Common myeloid progenitor, CD34-positive (primary cell): ENCODE measurements at places on chromosomes 12 and 14.

GRCh38 chr12:98022961-98023360 is 492.4 kb upstream of the TMPO start:
- no peaks in the 10 kb centered on the region for H3K27me3 ChIP-seq
- no peak overlapping the region for H3K27ac ChIP-seq
- no peaks in the 10 kb centered on the region for H3K36me3 ChIP-seq
- no peak overlapping the region for H3K4me3 ChIP-seq
- DNase-seq: no peak

DNA sequence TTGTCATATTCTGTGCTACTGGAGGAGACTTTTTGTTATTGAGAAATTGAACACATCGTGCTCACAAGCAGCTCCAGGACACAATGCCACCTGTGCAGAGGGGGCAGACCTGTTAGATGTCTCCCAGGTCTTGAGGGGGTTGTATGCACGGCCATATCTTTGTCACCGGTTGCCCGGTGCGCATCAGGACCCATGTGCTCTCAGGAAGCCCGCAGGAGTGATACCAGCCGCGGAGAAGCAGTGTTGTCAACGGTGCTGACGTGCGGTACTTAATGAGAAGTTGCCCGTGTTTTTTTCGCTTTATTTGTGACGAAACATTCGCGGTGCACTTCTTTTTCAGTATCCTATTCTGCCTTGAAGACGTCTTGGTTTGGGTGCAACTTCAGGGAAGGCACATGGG is 128.2 kb upstream of the RTL1 start:
- no peak for DNase-seq
- H3K4me1 ChIP-seq: no peaks in the 10 kb centered on the region
- H3K27me3 ChIP-seq: no peaks in the 10 kb centered on the region
- H3K36me3 ChIP-seq: no peaks in the 10 kb centered on the region
- no peak overlapping the region for H3K4me3 ChIP-seq

DNA sequence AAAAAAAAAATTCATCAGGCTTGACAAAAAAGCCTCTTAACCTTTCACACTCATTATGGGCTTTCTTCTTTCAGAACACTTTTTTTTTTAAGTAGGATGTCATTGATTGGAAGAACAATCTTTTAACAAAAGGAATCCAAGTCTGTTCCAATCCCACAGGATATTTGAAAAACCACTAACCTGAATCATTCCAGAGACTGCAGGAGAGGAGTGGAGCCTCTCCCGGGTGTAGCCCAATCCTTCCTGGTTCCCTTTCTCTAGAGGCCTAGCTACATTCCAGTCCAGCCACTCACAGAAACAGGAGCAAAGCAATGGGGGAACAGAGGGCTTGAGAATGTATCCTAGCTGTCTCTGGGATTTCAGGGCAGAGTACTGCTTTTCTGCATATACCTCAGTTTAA is 4.3 kb downstream of the MFAP5 start:
- H3K36me3 ChIP-seq: no peaks in the 10 kb centered on the region
- no peak overlapping the region for H3K27ac ChIP-seq
- H3K27me3 ChIP-seq: no peaks in the 10 kb centered on the region
- H3K4me3 ChIP-seq: no peak overlapping the region
- DNase-seq: no peak

GRCh38 chr12:63876980-63877379 is 32.5 kb downstream of the SRGAP1 start:
- H3K36me3 ChIP-seq: no peaks in the 10 kb centered on the region
- no peaks in the 10 kb centered on the region for H3K27me3 ChIP-seq

DNA sequence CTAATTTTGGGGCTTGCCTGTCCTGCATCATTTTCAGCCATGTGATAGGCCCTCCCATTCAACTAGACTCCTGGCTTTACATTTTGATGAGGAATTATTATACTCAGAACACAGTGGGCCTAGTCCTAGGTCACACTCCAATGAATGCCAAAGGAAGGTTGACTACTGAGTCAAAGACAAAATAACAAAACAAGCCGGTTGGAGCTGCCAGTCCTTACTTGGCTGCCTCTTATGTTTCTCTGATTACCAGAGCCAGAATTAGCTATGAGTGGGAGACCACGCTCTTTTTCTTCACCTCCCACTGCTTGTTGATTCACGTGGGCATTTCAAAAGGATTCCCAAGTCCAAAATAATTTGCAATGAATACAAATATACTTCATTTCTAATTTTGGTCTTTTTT is 78.1 kb upstream of the USP44 start:
- no peaks in the 10 kb centered on the region for H3K27me3 ChIP-seq
- H3K4me1 ChIP-seq: no peaks in the 10 kb centered on the region
- no peak overlapping the region for H3K27ac ChIP-seq
- DNase-seq: no peak

GRCh38 chr12:106135075-106135474 is 3.7 kb downstream of the NUAK1 start:
- peaks cover 74% of the 10 kb centered on the region for H3K27me3 ChIP-seq
- no peaks in the 10 kb centered on the region for H3K36me3 ChIP-seq
- no peak overlapping the region for H3K27ac ChIP-seq
- H3K4me3 ChIP-seq: no peak overlapping the region
- DNase-seq: no peak

- no peak overlapping the region for H3K4me3 ChIP-seq
- H3K27ac ChIP-seq: no peak overlapping the region
- no peaks in the 10 kb centered on the region for H3K27me3 ChIP-seq
- no peaks in the 10 kb centered on the region for H3K36me3 ChIP-seq
Measured at GRCh38 chr12:19434538-19434937, 4.8 kb upstream of the AEBP2 start.

DNA sequence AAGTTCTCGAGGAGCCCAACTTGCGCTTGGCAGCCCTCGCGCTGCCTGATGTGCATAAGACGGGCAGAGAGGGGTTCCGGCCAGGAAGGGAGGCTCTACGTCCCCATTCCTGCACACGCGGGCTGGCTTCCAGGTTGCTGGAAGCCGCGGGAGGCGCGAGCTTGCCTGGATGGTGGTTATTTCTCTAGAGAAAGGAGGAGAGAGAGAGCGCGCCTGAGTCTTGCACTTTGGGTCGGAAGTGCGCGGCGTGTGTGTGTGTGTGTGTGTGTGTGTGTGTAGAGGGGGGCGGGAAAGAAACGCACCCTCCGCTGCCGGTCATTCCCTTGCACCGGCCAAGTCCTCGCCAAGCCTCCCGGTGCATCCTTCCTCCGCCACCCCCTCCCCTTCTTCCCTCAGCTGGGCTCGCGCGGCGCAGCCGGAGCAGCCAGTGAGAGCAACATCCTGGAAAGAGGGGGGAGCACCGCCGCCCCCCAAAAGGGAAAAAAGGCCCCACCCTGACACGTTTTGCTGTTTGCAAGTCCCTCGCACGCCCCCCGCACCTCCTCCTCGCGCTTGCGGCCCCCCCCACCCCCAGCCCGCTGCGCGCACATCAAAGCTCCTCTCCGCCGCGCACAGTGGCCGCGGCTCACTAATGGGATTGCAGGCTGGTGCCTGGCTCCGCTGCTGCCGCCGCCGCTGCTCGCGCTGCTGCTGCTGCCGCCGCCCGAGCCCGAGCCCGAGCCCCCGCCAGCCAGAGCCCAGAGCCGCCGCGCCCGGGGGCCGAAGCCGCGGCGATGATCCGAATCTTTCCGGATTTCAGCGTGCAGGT is 4.4 kb upstream of the NPAS3 start:
- peak; percentile 55 for DNase-seq
- H3K4me3 ChIP-seq: peak overlapping the region; percentile 52
- no peak overlapping the region for H3K27ac ChIP-seq
- H3K27me3 ChIP-seq: peaks cover 83% of the 10 kb centered on the region
- no peaks in the 10 kb centered on the region for H3K36me3 ChIP-seq

- no peaks in the 10 kb centered on the region for H3K36me3 ChIP-seq
- H3K27me3 ChIP-seq: no peaks in the 10 kb centered on the region
- no peak overlapping the region for H3K4me3 ChIP-seq
- H3K27ac ChIP-seq: no peak overlapping the region
- no peak for DNase-seq
Measured at GRCh38 chr14:49972823-49973222, 79.9 kb downstream of the ARF6 start.

DNA sequence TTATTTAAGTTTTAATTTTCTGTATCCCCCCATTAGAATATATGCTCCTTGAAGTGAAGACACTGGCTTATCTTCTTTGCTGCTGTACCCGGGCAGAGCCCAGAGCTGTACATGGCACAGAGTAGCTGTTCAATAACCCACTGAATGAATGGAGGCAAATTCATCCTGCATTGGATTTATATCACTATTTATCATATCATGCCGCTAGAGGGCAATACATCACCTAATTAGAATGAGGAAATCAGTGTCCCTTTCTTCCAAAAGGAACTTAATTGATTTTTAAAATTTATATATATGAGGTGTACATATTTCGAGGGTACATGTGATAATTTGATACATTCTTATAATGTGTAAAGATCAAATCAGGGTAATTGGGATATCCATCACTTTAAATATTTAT is 89.2 kb upstream of the TMEM260 start:
- peaks cover 8% of the 10 kb centered on the region for H3K27me3 ChIP-seq
- H3K4me1 ChIP-seq: peaks cover 5% of the 10 kb centered on the region
- H3K4me3 ChIP-seq: no peak overlapping the region
- no peak overlapping the region for H3K27ac ChIP-seq
- H3K36me3 ChIP-seq: no peaks in the 10 kb centered on the region

GRCh38 chr12:81196595-81196994 is 118.7 kb downstream of the ACSS3 start:
- H3K4me3 ChIP-seq: no peak overlapping the region
- no peaks in the 10 kb centered on the region for H3K27me3 ChIP-seq
- H3K4me1 ChIP-seq: no peaks in the 10 kb centered on the region
- H3K27ac ChIP-seq: no peak overlapping the region

- H3K36me3 ChIP-seq: no peaks in the 10 kb centered on the region
- no peak overlapping the region for H3K27ac ChIP-seq
- H3K27me3 ChIP-seq: no peaks in the 10 kb centered on the region
- peak; percentile 82 for DNase-seq
- no peak overlapping the region for H3K4me3 ChIP-seq
Measured at GRCh38 chr12:101839324-101840283, 8.8 kb upstream of the GNPTAB start.

GRCh38 chr12:2851931-2852330 is 4.9 kb downstream of the TEX52 start:
- no peak for DNase-seq
- H3K4me1 ChIP-seq: no peaks in the 10 kb centered on the region
- H3K27ac ChIP-seq: no peak overlapping the region

- no peaks in the 10 kb centered on the region for H3K4me1 ChIP-seq
- no peak for DNase-seq
- H3K27ac ChIP-seq: no peak overlapping the region
- H3K36me3 ChIP-seq: no peaks in the 10 kb centered on the region
- H3K27me3 ChIP-seq: no peaks in the 10 kb centered on the region
- H3K4me3 ChIP-seq: no peak overlapping the region
Measured at GRCh38 chr14:61640158-61641136, 54.9 kb upstream of the HIF1A start.

DNA sequence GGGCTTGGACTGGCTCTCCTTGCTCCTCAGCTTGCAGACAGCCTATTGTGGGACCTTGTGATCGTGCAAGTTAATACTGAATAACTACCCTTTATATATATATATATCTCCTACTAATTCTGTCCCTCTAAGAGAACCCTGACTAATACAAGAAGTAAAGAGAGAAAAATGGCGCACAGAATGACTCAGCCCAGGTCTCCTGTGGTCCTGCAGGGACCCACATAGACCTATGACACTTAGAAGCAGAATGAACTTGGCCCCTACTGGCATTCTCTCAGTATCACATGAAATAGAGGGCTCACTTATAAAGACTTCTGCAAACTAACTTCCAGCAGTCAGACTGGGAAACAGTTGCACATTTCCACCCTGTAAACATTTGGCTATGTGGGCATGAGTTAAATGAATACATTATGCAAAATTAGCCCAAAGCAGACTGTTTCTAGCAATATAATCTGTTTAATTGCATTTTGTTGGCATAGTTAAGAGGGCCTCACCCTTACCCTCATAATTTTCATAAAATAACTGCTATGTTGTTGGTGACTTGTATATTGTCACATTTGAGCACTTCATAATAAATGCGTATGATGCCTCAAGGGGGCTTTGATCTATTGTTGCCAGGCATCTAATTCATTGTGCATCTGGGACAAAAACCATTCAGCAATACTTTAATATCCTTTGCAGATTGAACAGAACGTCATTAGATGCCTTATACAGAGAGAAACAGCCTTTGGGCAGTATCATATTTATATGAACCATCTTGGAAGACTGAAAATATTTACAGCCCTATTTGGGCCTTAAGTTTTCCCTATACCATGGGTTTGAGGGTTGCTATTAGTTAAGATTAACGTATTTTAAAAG is 349.7 kb upstream of the DIO2 start:
- no peak for DNase-seq
- no peaks in the 10 kb centered on the region for H3K36me3 ChIP-seq
- no peaks in the 10 kb centered on the region for H3K4me1 ChIP-seq
- no peaks in the 10 kb centered on the region for H3K27me3 ChIP-seq

- DNase-seq: no peak
- H3K27me3 ChIP-seq: no peaks in the 10 kb centered on the region
- H3K36me3 ChIP-seq: no peaks in the 10 kb centered on the region
- no peak overlapping the region for H3K4me3 ChIP-seq
- H3K4me1 ChIP-seq: no peaks in the 10 kb centered on the region
Measured at GRCh38 chr12:86660488-86661147, 404.4 kb upstream of the MGAT4C start.

- no peaks in the 10 kb centered on the region for H3K36me3 ChIP-seq
- no peaks in the 10 kb centered on the region for H3K4me1 ChIP-seq
- no peaks in the 10 kb centered on the region for H3K27me3 ChIP-seq
Measured at GRCh38 chr12:120489018-120489417, 6.9 kb upstream of the DYNLL1 start.

- H3K27me3 ChIP-seq: peaks cover 26% of the 10 kb centered on the region
- H3K4me3 ChIP-seq: no peak overlapping the region
- peaks cover 15% of the 10 kb centered on the region for H3K4me1 ChIP-seq
- H3K27ac ChIP-seq: no peak overlapping the region
Measured at GRCh38 chr14:69481815-69482568, 2.5 kb upstream of the PLEKHD1 start.

GRCh38 chr14:22519877-22520685 is 68.9 kb downstream of the DAD1 start:
- H3K27ac ChIP-seq: no peak overlapping the region
- H3K4me3 ChIP-seq: no peak overlapping the region
- H3K4me1 ChIP-seq: peaks cover 3% of the 10 kb centered on the region
- H3K27me3 ChIP-seq: no peaks in the 10 kb centered on the region
- DNase-seq: peak; percentile 27

GRCh38 chr14:101399737-101400517 is 161.4 kb upstream of the DIO3 start:
- H3K27me3 ChIP-seq: no peaks in the 10 kb centered on the region
- no peak for DNase-seq
- H3K4me1 ChIP-seq: no peaks in the 10 kb centered on the region
- no peaks in the 10 kb centered on the region for H3K36me3 ChIP-seq
- no peak overlapping the region for H3K4me3 ChIP-seq
